ENCODE measurements at places on chromosomes 1 and 21. TPM values are rescaled to one million over a fixed set of nuclear protein-coding genes. Genes with fewer than 3 reads are reported as not detected.

HHIPL2 gene
- total RNA-seq = 0.53 TPM

MAP10 gene
- total RNA-seq = 1.4 TPM

CD164L2 gene
- total RNA-seq = not detected

KRTAP13-2 gene
- total RNA-seq = not detected

GPR3 gene
- total RNA-seq = 0.21 TPM

SPRR4 gene
- not detected for total RNA-seq

TCHH gene
- total RNA-seq = not detected

TSTD1 gene
- 56.6 TPM for total RNA-seq

SH2D1B gene
- total RNA-seq = 1.5 TPM

Data from T-cell (primary cell).